Right atrium auricular region (tissue), 2 donors: ENCODE measurements at places on chromosomes 13 and 19. TPM values are rescaled to one million over a fixed set of nuclear protein-coding genes. Genes with fewer than 3 reads are reported as not detected.

DNA sequence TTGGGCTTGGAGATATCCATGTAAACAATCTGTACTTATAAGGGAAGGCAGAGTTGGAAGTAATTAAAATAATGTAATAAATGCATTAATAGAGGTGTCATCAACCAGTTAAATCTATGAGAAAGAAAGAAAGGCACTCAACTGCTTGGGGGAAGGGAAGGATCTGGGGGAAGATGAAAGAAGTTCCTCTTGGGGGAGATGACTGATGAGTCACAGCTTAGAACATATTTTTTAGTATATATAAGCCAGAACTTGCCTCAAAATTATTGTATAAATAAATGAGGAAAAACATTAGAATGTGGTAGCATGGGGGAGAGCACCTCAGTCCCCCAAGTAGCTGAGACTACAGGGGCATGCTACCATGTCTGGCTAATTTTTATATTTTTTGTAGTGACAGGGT is 205.8 kb downstream of the GGACT start:
- H3K4me3 ChIP-seq, result no peak overlapping the region
- no peaks in the 10 kb centered on the region for H3K27me3 ChIP-seq
- no peaks in the 10 kb centered on the region for H3K36me3 ChIP-seq
- DNase-seq, result no peak

DNA sequence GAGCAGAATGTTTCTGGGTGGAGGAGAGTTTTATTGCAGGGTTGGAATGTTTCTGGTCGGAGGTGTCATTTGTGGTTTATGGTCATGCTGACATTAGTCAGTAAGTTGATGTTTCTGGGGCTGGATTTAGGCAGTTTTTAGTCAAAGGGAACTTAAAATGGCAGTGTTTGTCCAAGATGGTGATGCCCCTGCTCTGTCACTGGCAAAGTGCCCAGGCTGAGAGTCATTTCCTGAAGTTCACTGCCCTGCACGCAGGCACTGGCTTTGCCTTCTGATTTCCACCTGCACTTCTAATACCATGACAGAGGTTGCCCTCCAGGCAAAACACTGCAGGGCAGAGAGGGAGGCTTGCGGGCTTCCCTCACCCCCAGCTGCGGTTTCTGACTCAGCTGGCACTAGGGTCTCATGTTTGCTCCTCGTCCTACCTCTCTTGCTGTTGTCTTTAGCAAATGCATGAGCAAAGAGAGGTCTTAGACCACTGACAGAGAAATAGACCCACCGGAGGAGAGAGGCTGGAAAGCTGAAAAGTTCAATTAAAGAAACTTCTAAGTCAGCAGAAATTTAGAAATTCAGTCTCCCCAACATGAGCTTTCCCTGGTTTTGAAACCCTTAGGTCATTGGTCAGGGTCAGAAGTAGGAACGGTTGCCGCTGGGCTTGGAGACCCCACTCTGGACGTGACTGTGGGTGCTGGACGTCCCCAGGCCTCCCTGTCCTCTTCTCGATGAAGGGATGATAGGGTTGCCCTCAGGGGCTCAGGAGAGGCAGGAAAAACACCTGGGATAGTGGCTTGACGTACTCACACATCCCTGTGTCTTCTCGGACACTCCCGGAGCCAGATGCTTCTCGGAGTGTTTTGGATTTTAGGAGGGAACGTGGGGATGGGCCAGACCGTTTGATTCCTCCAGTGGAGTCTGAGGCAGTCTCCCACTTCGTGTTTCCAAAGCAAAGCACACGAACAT is 26.3 kb downstream of the TMEM255B start:
- H3K27ac ChIP-seq, result no peak overlapping the region
- no peaks in the 10 kb centered on the region for H3K36me3 ChIP-seq
- DNase-seq, result no peak
- no peak overlapping the region for H3K4me3 ChIP-seq
- H3K27me3 ChIP-seq, result no peaks in the 10 kb centered on the region

DNA sequence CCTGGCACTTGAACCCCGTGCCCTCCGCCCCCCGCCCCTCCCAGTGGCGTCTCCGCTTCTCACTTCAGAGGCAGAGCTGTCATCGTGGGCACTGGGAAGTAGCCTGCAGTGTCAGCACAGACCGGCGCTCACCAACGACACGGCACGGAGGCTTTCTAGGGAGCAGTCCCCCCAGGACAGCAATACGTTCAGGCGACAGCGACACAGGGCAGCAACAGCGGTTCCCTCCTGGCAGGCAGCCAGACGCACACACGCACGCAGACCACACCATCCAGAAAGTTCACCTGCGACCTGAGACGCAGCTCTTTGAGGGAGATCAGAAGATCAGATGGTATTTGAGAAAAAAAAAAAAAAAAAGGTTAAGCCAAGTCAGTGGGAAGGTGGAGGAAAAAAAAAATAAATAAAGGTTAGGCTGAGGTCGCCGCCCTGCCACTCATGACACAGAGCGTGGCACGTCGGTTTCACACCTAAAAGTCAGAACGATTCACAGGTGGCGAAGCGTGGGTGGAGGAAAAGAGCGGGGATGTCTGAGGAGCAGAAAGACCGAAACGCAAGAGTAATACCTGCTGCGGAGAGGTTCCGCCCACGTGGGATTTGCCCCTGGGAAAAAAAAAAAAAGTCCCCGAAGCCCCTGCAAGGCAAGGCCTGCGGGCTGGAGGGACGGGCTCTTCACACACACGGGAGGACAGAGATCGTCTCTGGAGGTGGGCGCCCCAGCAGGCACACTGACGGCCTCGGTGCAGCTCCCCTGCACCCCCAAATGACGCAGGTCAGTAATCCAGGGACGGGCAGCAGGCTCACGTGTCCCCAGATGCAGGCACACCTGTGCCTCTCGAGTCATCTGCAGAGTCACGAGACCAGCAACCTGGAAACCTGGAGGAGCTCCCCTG is 94.5 kb downstream of the GNG7 start:
- H3K4me3 ChIP-seq, result no peak overlapping the region
- peaks cover 42% of the 10 kb centered on the region for H3K4me1 ChIP-seq
- no peaks in the 10 kb centered on the region for H3K36me3 ChIP-seq
- peak overlapping the region; percentile 7 for H3K27ac ChIP-seq

- DNase-seq, result no peak
- H3K4me1 ChIP-seq, result no peaks in the 10 kb centered on the region
- no peak overlapping the region for H3K4me3 ChIP-seq
- H3K27ac ChIP-seq, result no peak overlapping the region
These were observed 16.4 kb upstream of the SELENOW start for GRCh38 chr19:47762151-47762550.

DNA sequence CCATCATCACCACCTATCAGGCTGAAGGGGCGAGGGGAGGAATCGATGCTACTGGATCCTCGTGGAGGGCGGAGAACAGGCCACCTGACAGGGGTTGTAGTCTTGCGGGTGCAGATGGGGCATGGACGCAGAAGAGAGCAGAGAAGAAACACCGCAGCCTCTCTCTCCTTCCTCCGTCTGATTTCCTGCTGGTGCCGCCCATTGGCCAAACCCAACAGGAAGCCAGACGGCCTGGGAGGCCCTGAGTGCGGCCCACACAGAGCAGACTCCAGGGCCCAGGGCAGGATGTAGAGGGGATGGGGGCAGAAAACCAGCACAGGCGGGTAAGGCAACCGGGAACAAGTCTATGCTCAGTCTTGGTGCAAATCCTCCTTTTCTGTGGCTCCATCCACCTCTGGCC is 15.4 kb downstream of the CEBPA start:
- no peaks in the 10 kb centered on the region for H3K36me3 ChIP-seq
- DNase-seq, result no peak
- H3K4me3 ChIP-seq, result no peak overlapping the region

- no peaks in the 10 kb centered on the region for H3K36me3 ChIP-seq
- H3K27ac ChIP-seq, result no peak overlapping the region
- no peaks in the 10 kb centered on the region for H3K27me3 ChIP-seq
- no peak overlapping the region for H3K4me3 ChIP-seq
- no peaks in the 10 kb centered on the region for H3K4me1 ChIP-seq
These were observed 5.1 kb upstream of the CALM3 start for GRCh38 chr19:46596008-46596407.

DNA sequence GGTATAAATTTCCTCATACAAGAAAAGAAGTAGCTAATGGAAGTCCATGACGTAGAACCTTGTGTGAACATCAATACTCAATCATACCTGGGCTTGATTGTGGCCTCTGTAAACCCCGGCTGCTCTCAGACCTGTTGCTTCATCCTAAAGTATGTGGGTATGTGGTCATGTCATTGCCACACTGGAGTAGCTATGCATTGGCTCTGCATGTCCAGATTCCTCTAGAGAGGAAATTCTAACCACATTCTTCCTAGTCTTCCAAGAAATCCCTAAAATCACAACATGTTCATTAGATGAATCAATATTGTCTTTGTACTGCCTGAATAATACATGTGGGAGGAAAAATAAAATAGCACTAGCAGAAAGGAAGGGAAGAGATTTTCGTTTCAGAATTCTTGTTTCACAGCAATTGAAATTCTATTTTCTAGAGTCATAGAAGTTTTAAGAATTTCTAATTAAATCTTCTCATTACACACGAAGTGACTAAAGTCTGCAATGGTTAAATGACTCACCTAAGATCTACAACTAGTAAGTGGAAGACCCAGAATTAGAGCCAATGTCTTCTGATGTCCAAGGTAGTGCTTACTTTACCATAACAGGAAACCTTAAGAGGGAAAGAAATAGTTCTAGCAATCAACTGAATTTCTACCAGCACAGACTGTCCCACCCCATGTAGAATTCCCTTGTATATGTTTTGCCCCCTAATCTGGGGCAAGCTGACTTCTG is 28.0 kb downstream of the RXFP2 start:
- H3K27me3 ChIP-seq, result no peaks in the 10 kb centered on the region
- no peak for DNase-seq
- H3K36me3 ChIP-seq, result no peaks in the 10 kb centered on the region
- H3K4me1 ChIP-seq, result no peaks in the 10 kb centered on the region
- no peak overlapping the region for H3K4me3 ChIP-seq

- H3K4me3 ChIP-seq, result no peak overlapping the region
- no peak overlapping the region for H3K27ac ChIP-seq
- no peaks in the 10 kb centered on the region for H3K4me1 ChIP-seq
- H3K27me3 ChIP-seq, result no peaks in the 10 kb centered on the region
These were observed 60.4 kb downstream of the DLEU7 start for GRCh38 chr13:50783066-50783465.

DNA sequence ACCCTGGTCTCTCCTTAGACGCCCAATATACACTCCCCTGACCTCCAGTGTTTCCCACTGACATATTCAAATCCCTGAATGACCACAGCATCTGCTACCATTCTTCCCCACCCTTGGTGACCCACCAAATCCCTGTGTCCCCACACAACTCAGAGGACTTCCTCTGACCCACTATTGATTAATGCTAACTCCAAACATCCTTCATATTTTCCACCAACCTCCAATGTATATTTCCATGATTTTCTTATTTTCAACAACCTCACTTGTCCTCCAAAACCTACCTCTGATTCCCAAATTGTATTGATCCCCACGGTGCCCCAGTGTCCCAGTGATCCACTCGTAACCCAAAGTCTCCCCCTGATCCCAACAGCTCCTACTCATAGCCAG is 526 bp upstream of the DMWD start:
- H3K4me1 ChIP-seq, result no peaks in the 10 kb centered on the region
- no peaks in the 10 kb centered on the region for H3K27me3 ChIP-seq
- DNase-seq, result no peak
- peaks cover 19% of the 10 kb centered on the region for H3K36me3 ChIP-seq
- H3K4me3 ChIP-seq, result no peak overlapping the region

- H3K4me3 ChIP-seq, result no peak overlapping the region
- no peak overlapping the region for H3K27ac ChIP-seq
- DNase-seq, result no peak
- no peaks in the 10 kb centered on the region for H3K36me3 ChIP-seq
- no peaks in the 10 kb centered on the region for H3K27me3 ChIP-seq
- no peaks in the 10 kb centered on the region for H3K4me1 ChIP-seq
These were observed 43.7 kb downstream of the ALOX5AP start for GRCh38 chr13:30779016-30779415.

GRCh38 chr19:19185853-19186740 is 5.9 kb downstream of the BORCS8 start:
- no peak overlapping the region for H3K27ac ChIP-seq
- peaks cover 12% of the 10 kb centered on the region for H3K36me3 ChIP-seq
- no peak for DNase-seq

- no peak for DNase-seq
- no peaks in the 10 kb centered on the region for H3K27me3 ChIP-seq
- H3K4me3 ChIP-seq, result no peak overlapping the region
- no peaks in the 10 kb centered on the region for H3K4me1 ChIP-seq
- H3K27ac ChIP-seq, result no peak overlapping the region
These were observed 12.3 kb upstream of the HSPH1 start for GRCh38 chr13:31174018-31174417.

GRCh38 chr13:49303533-49304252 is 56.0 kb downstream of the CDADC1 start:
- H3K27me3 ChIP-seq, result no peaks in the 10 kb centered on the region
- no peaks in the 10 kb centered on the region for H3K36me3 ChIP-seq
- DNase-seq, result no peak
- no peak overlapping the region for H3K4me3 ChIP-seq

DNA sequence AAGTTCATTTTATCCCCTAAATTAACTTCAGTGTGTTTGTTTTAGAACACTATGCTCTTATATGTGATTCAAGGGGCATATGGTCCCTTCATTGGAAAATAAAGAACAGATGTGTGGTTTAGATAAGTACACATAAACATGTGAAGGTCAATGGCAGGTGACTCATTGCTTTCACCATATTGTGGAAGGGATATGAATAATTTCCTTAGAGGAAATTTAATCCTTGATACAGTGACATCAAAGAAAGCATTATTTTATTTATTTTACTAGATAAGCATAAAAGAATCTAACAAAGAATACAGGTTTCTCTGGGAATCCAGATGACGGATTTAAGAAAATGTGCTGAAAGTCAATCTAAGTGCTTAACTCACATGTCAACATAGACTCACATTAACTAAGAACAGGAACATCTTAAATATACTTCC is 373.5 kb downstream of the KCTD12 start:
- DNase-seq, result no peak
- no peaks in the 10 kb centered on the region for H3K4me1 ChIP-seq
- no peaks in the 10 kb centered on the region for H3K36me3 ChIP-seq
- no peak overlapping the region for H3K4me3 ChIP-seq
- H3K27me3 ChIP-seq, result no peaks in the 10 kb centered on the region

DNA sequence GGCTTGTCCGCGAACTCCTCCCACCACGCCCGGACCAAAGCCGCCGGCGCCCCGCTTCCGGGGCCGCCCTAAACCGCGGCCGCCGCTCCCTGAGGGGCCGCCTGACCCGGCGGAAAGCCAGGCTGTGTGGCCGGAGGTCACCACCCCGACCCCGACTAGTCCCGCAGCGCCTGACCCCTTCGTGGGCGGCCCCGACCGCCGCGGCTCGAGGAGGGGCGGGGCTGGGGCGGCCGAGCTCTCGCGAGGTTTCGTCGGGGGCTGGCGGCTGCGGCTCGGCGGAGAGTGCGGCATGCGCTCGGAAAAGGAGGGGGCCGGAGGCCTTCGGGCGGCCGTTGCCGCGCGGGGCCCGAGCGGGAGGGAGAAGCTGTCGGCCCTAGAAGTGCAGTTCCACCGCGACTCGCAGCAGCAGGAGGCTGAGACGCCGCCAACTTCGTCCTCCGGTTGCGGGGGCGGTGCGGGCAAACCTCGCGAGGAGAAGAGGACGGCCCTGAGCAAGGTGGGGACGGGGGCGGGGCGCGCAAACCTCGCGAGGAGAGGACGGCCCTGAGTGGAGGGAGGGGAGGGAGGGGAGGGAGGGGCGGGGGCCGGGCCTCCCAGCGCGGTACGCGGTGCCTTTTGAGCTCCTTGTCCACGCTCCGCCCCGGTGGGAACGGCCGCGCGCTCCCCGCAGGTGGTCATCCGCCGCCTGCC is at the start of gene UPF3A:
Gene UPF3A (plus strand): TSS at position 251 of the 690 bp plus-strand sequence. CDS start 39 bp downstream, at position 290.
- peak within 1 kb of the TSS; percentile 99 for H3K27ac ChIP-seq
- H3K4me3 ChIP-seq, result peak within 1 kb of the TSS; percentile 71
- DNase-seq, result peak; percentile 86
- H3K36me3 ChIP-seq, result peaks cover under 1% of the 10 kb centered on the region
- H3K27me3 ChIP-seq, result no peaks in the 10 kb centered on the region
- H3K4me1 ChIP-seq, result no peaks in the 10 kb centered on the region

CALR3 gene
- total RNA-seq, result not detected

RFPL4A gene
- total RNA-seq, result not detected

FGF9 gene
- total RNA-seq, result 3.2 TPM

LIM2 gene
- total RNA-seq, result not detected

GPR12 gene
- total RNA-seq, result 0.07 TPM

CERS1 gene
- total RNA-seq, result 0.79 TPM
